ENCODE measurements at places on chromosomes 5 and 9.

GRCh38 chr9:129347316-129348120, 169.5 kb upstream of the IER5L start:
- no peak for DNase-seq

- no peak for DNase-seq
Measured at GRCh38 chr5:1523480-1523792, 324 bp downstream of the LPCAT1 start.

DNA sequence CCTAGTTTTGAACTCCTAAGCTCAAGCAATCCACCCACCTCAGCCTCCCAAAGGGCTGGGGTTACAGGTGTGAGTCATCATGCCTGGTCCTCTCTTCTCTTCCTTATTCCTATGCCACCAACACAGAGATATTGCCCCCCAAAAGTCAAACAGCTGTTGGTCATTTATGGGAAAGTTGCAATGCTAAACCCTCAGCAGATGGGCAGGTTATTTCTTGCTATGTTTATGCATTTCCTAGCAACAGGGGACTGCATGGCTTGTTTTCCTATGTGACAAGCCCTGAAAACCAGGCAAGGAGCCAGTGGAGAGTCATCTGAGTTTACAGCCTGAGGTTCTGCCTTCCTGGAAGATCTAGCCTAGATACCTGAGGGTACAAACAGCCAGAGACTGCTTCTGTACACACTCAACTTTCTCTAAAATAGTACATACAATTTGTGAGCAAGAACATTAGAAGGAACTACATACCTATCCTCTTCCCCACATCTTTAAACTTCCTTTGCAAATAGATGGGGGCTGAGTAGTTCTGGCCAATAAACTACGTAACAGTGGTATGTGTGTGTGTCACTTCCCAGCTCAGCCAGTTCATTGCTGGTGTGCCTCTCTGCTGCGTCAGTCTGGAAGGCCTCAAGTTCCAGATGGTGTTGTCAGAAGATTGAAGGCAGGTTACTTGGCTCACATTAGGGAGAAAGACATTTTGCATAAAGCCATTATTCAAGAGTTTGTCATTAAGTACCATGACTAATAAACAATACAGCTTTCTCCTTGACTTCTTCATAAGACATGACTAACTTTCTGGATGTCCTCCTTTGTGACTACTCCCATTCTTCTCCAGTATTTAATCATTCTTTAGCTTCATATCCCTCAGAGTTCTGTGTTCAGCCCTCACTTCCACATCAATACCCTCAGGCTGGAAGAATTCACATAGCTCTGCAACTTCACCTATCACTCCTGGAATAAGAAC, 65.3 kb downstream of the CSNK1A1 start:
- no peak for DNase-seq

DNA sequence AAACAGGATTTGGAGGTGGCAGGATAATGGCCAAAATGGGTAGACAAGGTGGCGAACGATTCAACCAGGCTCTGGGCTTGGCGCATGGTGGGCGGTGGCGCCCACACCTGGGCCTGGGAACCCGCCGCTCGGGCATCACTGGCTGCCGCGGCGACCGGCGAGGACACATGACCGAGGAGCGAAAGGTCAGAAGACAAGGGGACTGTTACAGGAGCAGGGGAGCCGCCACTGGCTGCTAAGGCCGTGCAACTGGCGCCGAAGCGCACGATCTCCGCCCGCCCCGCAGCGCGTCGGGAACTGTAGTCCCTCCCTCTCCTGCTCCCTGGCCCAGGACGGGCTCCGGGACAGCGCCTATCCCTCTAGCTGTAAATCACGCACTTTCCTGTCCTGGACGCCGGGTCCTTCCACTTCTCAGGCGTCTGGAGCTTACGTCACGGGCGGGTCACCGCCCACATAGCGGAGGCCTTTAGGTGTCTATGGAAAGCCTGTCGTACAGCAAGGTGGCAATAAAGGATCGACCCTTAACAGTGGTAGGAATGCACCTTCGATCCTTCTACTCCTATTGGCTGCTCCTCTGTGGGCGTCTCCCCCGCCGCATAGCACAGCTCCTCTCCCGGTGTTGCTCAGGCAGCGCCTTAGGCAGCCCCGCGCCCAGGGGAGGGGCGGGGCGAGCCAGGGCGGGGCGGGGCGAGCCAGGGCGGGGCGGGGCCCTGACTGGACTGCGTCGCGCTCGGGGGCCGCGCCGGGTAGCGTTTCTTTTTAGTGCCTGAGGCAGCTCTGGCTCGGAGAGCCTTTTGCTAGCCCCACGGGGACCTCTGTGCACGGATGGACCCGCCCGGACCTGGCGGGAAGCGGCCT, at the start of gene ICE1:
Gene ICE1 (plus strand): TSS at position 717 of the 858 bp plus-strand sequence. CDS start 239 bp downstream, outside the sequence.
- peak; percentile 97 for DNase-seq

DNA sequence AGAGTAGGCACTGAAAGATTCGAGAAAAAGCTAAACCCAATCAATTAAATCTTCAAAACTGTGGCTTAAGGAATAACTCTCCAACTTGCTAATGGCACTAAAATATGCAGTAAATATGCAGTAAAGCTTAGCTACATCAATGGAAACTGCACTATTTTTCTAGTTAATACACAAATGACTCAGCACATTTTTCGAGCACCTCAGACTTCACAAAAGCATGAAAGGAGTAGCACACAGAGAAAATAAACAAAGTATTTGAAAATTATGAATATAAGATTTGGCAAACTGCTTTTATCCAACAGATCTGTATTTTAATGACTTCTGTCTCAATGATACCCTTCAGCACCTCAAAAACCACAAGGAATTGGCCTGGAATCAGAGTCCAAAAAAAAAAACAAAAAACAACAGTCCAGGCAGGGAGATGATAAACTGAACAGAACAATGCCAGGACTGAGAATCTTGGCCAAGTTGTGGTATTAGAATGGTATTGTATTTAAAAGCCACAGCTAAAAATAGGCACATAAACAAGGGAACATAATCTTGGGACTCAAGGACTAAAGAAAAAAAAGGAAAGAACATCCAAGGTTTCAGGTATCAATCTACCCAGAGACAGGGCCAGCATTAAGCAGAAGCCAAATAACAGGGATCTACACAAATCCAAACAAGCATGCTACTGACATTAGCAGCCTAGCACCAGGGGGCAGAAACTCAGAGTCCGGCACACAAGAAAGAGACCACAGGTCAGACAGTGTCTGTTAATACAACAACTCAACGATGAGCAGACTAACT, 21.4 kb downstream of the TMEM245 start:
- no peak for DNase-seq

- no peak for DNase-seq
Measured at GRCh38 chr5:164498438-164498837, 993.0 kb downstream of the MAT2B start.

DNA sequence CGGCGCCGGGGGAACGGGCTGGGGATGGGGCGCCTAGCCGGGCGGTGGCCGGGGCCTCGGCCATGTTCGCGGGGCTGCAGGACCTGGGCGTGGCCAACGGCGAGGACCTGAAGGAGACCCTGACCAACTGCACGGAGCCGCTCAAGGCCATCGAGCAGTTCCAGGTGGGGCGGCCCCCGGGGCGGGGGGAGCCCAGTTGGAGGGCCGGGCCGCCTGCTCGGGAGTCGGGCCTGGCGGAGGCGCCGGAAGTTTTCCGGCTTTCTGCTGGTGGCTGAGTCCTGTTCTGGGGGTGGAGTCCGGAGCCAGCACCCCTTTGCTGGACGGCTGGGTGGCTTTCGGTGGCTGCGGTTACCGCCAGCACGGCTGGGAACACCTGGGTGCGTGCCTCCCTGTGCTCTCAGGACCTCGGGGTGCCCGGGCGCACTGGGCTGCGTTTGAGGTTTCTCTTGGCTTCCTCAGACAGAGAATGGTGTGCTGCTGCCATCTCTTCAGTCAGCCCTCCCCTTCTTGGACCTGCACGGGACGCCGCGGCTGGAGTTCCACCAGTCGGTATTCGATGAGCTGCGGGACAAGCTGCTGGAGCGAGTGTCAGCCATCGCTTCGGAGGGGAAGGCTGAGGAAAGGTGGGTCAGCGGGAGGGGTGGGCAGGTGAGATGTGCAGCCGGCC, 454 bp downstream of the NELFB start:
- DNase-seq = no peak

- DNase-seq = no peak
Measured at GRCh38 chr5:61942462-61943049, 363.4 kb upstream of the KIF2A start.

DNA sequence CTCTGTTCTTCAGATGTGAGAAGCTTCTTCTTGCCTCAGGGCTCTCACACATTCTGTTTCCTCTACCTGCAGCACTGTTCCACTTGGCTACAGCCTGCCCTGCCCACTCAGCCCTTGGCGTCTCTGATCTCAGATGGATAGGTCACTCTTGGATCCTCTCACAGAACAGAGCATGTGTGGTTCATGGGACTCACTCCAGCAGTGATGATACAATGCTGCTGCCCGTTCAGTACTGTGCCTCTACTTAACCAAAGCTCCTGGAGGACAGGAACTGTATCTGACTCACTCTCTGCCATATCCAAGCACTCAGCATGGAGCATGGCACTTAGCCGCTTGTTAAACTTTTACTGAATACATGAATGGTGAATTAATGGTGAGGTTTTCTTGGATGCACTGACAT, 3.4 kb upstream of the SPINK4 start:
- DNase-seq = no peak

DNA sequence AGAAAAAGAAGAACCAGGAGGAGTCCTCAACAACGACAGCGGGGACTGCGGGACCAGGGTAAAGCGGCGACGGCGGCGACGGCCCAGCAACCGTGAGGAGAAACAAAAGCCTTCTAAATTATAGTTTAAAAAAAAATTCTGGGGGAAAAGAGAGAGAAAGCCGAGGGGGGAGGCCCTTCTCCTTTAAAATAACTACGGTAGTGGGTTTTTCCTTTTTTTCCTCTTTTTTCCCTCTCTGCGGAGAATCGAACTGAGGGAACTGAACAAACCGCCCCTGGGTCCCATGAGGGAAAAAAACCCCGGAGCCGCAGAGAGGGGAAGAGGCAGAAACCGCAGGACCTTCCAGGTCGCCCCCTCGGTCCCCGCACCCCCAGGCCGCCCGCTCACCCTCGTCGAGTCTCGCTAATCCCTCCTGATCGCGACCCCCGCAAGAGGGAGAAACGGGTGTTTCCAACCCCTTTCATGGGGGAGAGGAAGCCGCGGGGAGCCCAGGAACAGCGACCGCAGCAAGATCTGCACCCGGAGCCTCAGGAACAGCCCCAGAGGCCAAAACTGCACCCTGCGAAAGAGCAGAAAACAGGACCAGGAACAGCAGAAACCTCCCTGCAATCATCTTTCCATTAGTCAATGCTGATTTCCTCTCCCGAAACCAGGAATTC, 453 bp downstream of the CPEB4 start:
- DNase-seq = peak; percentile 18

DNA sequence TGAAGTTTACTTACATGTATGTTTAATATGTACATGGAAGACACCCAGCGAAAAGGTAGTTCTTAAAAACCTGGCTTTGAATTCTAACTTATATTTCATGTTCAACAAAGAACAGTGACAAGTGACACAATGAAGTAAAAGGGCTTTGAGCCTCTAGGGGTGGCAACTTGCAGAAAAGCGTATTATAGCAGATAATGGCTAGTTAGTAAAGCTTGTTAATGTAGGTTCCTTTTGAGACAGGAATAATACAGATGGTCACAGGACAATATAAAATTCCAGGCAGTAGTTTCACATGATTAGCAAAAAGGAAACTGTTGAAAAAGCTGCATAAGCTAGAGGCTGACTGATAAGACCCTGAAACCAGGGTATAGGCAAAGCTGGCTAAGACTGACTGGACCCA, 132.4 kb upstream of the FTMT start:
- DNase-seq = no peak
